ENCODE measurements at places on chromosomes 16 and 17.

- no peak for DNase-seq
Observed at GRCh38 chr17:70901870-70902269, 732.5 kb downstream of the KCNJ2 start.

DNA sequence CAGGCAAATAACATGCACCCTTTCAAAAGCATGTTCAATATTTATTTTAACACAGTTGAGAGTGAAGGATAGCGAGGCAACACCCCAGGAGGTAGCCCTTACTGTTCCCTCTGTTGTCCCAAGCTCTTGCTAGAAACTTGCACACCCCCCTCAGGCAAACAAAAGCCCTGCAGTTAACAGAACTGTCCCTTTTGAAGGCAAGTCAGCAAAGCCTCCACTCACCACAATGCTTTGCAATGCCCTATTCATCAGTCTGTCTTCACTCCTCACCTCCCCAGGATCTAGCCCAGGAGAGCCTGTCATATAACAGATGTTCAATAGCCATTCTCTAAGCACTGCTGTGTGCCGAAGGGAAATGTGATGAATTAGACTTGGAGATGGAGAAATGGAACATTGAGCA is 3.5 kb upstream of the CNEP1R1 start:
- DNase-seq: peak; percentile 18

GRCh38 chr17:333626-334396 is 18.8 kb downstream of the RPH3AL start:
- DNase-seq: peak; percentile 28

GRCh38 chr17:61928101-61928436 is 287 bp upstream of the INTS2 start:
- no peak for DNase-seq

DNA sequence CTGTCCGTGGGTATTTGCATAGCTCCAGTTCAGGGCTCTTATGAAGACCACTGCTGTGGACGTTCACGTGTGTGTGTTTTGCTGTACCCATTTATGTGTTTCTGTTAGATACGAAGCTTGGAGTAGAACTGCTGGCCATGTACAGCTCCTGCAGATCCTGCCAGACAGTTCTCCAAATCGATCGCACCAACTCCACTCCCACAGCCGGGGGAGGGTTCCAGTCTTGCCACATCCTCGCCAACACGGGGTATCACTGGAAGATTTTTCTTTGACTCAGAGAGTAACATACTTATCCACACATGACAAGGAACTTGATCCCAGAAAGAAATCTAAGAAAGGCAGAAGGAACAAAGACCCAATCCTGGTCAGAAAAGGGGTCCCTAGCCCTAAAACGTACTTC is 37.4 kb downstream of the TMEM186 start:
- no peak for DNase-seq

DNA sequence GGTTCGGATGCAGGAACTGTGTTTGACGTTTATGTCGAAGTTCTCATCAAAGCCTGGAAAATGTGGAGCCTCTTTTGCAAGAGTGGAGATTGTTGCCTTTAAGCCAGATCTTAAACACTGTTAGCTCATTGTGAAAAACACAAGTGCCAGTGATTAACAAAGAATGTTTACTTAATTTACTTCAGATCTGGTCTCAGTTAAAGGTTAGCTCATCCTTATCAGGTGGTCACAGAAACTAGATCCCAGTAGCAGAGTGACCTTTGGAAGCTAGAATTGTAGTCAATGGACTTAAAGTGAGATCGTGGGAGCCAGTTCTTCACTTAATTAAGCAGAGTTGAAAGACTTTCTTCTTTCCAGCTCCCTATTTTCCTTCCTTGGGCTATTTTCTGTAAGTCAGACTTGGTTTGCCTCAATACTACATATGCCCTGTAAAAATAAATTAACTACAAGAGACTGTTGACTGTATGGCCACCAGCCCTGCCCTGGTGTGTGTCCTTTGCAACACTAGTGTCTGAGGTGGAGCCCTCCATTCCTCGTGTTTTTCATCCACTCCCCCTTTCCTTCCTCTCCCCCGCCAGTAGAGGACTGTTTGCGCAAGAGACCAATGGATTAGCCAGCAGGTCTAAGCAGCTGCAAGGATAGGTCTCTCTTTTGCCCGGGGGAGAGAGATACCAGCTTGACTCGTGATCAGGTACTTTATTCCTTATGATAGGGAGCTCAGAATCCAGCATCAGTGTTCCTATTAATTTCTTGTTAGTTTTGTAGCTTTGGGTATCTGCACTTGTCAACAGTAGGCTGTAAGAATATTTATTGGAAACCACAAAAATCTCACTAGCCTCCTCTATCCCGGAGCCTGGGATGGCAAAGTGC is 20.2 kb downstream of the FBXO39 start:
- no peak for DNase-seq

All from EL (cell line).